ENCODE measurements at places on chromosomes 1 and 21. TPM values are rescaled to one million over a fixed set of nuclear protein-coding genes. Genes with fewer than 3 reads are reported as not detected.

FNDC10 gene
- 2.6 TPM for total RNA-seq

KCNA3 gene
- not detected for total RNA-seq

DEPDC1 gene
- 24.0 TPM for total RNA-seq

SEC16B gene
- total RNA-seq: 0.65 TPM

UBE2U gene
- total RNA-seq: not detected

SYCP1 gene
- not detected for total RNA-seq

SLFNL1 gene
- 0.57 TPM for total RNA-seq

OR2T35 gene
- total RNA-seq: not detected

COL16A1 gene
- 0.86 TPM for total RNA-seq

MYBPH gene
- total RNA-seq: not detected

APOBEC4 gene
- total RNA-seq: not detected

ATG4C gene
- 4.2 TPM for total RNA-seq

IFNGR2 gene
- 70.2 TPM for total RNA-seq

NUF2 gene
- total RNA-seq: 23.5 TPM

ACOT11 gene
- total RNA-seq: 3.6 TPM

NBPF9 gene
- 14.7 TPM for total RNA-seq

FAAH gene
- 0.48 TPM for total RNA-seq

LRRC53 gene
- not detected for total RNA-seq

CDC42BPA gene
- total RNA-seq: 122 TPM

CELA3B gene
- total RNA-seq: not detected

TAS1R1 gene
- not detected for total RNA-seq
